ENCODE measurements at places on chromosomes 5 and 9.

GRCh38 chr9:105416840-105417239, 31.0 kb upstream of the FSD1L start:
- no peak for DNase-seq

- no peak for DNase-seq
These were observed 25.3 kb upstream of the ENHO start for GRCh38 chr9:34547960-34548611.

GRCh38 chr9:19937121-19937520, 148.3 kb upstream of the SLC24A2 start:
- no peak for DNase-seq

GRCh38 chr9:126081746-126082145, 244.9 kb upstream of the MVB12B start:
- no peak for DNase-seq

DNA sequence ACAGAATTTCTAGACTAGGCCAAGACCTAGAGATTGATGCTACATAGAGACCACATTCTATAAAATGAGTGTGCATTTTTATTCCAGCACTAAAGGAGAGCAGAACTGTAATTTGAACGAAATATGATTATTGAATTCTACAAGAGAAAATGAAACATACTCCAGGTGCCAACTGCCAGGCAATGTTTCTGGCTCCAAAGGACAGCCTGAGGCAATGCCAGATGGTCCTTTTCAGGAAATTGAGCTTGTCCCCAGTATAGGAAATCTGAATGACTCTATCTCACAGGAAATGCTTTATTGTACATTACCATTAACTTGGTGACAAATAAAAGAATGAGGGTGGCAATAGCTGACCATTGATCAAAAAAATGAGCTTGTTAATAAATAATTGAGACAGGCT, 28.8 kb upstream of the RASGRF2 start:
- no peak for DNase-seq

- DNase-seq = no peak
These were observed 51.0 kb upstream of the APC start for GRCh38 chr5:112686675-112687074.

DNA sequence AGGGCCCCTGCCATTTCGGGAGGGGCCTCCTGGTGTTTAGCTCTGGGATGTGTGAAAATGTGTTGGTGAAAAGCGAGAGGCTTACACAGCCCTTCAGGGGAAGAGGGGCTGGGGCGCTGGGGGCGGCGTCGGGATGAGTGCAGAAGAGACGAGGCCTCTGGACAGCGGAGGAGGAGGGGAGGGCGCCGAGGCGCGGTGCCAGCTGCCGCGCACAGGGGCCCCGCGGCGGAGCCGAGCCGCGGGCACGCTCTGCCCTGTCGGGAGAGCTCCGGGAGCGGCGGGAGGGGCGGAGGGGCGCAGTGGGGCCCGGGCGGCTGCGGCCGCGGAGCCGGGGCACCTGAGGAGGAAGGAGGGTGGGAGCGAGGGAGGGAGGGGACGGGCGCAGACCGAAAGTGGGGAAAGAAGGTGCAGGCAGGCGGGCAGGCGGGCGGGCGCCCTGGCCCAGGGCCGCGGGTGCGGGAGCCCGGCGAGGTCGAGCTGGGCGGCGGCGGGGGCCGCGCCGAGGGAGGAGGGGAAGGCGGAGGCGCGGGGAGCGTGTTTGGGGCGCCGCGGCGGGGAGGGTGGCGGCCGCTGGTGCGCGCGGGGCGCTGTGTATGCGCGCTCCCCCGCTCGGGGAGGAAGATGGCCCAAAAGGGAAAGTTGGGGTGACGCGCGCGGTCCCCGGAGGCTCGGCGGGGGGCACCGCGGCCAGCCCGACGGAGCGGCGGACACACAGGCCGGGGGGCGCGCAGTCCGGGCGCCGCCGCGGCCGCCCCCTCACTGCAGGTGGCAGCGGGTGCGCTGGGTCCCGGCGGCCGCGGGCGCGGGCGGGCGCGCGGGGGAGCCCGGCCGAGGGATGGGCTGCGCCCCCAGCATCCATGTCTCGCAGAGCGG, at the start of gene PDE8B:
TSS of gene PDE8B (plus strand) at position 590 of the 873 bp plus-strand sequence. CDS start at position 836, 246 bp downstream.
- no peak for DNase-seq

- DNase-seq = no peak
These were observed 141.7 kb downstream of the ADGRV1 start for GRCh38 chr5:90700299-90700698.

DNA sequence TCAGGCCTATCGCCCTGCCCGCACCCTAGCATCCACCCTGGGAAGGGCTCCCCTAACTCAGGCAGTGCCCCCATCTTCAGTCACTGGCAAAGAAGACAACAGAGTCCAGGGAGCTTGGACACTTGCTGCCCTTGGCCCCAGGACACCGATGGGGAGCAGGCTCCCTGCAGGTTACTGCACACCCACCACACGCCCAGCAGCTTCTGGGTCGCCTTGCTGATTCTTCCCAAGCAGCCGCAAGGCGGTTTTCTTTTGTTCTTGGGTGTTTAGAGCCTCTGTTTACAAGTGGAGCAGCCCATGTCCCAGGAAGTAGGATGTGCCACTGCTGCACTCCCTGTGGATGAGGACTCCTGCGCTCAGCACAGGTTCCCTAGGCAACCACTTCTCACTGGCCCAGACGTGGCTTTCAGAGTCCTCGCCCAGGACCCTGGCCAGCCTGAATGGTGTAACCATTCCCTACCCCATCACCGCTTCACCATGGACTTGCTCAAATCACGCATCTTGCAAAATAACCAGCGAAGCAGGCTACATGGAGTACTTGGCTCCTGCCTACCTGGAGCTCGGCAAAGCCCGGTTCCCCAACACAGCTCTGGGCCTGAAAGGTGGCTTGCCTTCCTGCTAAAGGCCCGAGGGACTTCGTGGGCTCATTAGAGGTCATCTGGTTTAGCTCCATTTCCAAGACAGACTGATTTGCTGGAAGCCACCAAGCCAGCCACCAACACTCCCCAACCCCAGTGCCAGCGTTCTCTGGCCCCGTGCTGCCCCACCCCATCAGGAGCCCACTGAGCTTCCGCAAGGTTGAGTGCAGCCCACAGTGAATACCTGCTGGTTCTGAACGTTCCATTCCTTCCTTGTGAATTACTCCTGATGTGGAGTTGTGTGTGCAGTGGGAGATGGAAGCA, 60.0 kb downstream of the PSMB7 start:
- no peak for DNase-seq

DNA sequence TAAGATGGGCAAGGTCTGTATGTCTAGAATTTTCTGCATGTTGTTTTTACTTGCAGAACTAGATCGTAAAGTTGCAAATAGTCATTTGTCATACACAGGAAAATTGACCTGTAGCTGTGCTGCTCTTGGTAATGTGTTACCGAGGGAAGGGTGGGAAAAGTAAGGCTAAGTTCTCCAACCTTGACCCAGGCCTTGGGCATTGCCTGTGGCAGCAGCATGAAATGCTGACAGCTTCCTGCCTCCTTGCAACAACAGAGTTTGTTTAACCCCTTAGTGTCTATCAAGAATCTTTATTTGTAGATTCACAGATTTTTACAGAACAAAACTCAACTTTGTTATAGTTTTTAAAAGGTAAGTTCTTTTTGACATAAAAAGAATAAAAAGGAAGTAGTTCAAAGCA, 48.3 kb downstream of the ERCC6L2 start:
- DNase-seq = no peak

DNA sequence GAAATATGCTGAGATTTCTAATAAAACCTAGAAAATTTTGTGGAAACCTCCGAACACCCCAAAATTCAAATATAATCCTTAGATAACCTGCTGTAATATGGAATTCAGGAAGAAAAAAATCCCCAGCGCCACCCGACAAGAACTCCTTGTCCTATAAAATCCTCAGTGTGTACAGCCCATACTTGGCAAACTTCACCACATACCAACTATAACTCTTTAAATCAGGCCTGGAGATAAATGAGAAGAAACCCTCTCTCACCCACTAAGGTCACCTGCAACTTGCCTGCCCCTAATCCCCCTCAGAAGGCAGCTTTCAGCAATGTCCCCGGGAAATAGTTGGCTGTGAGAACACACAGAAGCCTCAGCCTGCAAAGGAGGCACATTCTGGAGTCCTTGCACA, 90.5 kb downstream of the SH3TC2 start:
- DNase-seq = no peak

DNA sequence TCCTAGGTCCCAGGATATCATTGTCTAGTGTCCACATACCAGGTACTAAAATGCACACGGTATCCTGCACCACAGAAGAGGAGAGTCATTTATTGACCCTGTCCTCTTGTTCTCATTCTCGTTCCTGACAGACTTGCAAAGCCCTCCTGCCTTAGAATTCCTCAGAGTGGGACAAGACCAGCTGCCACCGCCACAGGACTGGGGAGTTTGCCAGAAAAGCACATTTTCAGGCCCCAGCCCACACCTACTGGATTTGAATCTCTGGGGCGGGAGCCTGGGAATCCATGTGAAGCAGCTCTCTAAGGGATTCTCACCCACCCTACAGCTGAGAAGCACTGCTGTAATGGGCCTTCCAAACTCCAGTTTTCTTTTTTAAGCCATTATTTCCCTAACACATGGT, 68.0 kb upstream of the FANCC start:
- DNase-seq = no peak

- no peak for DNase-seq
These were observed 1158.0 kb downstream of the MAT2B start for GRCh38 chr5:164663198-164663989.

DNA sequence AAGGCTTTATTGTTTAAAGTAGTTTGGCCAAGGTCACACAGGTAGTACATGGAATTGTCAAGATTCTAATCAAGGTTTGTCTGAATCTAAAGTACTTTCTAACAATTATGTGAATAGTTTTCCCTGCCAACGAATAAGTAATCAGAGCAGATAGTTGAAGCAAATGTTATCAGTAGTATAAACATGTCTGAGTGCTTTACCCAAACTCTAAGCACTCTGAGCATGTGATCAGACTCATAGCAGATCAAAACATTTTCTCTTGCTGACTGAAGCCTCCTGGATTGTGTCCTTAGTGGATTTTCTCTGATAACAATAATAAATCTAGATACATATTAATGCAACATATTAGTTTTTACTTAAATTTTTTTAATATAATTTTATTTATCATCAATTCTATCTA, 995.0 kb downstream of the EFNA5 start:
- DNase-seq = no peak

GRCh38 chr5:124318661-124319060, 427.8 kb downstream of the ZNF608 start:
- no peak for DNase-seq

GRCh38 chr9:83505282-83505681, 32.9 kb downstream of the FRMD3 start:
- DNase-seq = no peak

- no peak for DNase-seq
These were observed 131.2 kb downstream of the HTR4 start for GRCh38 chr5:148523139-148523538.

GRCh38 chr9:137056739-137057415, 3.0 kb upstream of the ENTPD2 start:
- DNase-seq = no peak

GRCh38 chr5:138610918-138611677, 35.9 kb upstream of the HSPA9 start:
- DNase-seq = no peak

GRCh38 chr9:93031629-93032430, 26.7 kb upstream of the SUSD3 start:
- DNase-seq = no peak

- DNase-seq = no peak
These were observed 62.7 kb downstream of the ANKRD33B start for GRCh38 chr5:10626473-10627013.

DNA sequence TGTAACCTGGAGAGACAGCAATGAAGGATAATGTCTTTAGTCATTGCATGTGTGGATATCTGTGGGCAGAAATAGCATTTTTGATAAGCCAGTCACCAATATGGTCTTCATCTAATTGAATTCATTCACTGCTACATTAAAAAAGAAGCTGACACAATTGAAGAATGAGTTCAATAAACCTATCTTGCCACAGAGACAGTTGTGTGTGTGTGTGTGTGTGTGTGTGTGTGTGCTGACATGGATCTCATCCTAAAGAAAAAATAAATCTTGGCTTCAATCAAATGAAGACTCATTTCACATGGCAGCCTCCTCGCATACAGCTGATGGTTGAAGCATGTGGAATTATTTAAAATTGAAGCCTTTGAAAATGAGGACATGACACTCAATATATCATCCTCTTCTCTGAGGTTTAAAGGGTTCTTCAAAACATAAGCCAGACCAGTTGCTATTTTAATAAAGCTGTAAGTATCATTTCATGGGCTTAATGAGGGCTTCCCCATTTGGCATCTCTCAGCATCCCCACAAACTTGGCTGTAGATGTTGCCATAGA, 118.5 kb upstream of the PTPN3 start:
- DNase-seq = no peak

DNA sequence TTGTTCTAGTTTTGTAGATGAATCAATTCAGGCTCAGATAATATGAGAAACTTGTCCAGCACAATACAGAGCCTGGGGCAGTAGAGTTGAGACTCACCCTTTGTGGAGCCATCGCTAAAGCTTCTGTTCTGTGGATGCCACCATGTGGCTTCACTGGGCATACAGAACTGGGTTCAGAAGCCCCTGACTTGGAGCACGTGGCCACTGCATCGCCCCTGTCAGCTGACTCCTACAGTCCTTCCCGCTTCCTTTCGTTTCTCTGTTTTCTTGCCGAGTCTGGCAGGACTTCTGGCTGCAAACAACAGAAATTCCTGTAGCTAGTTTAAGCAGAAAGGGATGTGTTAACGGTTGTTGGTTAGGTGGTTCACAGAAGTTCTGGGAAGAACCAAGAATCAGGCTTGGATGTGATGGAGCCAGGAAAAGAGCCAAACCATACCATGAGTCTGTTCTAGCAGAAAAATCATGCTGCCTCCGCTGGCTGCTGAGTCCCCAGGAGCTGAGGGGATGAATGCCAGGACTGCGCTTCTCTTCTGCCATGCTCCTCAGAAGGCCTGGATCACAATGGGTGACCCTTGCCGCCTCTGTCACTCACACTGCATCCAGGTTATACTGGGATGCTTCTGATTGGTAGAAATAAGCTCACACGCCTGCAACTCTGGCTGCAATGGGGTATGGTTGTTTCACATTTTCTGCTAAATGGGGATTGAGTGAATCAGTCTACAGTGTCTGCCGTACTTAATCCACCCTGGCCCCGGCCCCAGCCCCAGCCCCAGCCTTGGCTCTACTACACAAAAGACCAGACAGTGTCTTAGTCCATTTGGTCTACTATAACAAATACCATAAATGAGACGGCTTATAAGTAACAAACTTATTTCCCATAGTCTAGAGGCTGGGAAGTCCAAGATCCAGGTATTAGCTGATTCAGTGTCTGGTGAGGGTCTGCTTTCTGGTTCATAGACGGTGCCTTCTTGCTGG, 262.5 kb downstream of the GOLPH3 start:
- DNase-seq = no peak

DNA sequence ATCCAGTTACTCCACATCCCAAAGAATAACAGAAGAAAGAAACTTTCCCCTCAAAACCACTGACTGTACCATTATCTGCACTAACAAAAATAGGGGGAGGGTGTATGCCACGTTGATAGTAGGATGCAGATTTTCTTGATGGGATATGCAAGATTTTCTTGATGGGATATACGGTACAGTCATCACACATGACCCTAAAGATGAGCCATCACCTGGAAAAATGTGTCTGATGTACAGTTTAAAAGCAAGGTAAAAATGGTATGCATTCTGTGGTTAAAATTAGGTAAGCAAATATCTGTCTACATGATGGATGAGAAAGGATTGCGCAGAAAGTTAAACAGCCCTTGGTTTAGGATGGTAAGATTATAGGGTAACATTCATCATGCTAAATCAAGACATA, 8.6 kb downstream of the COL23A1 start:
- no peak for DNase-seq

- DNase-seq = no peak
These were observed 9.4 kb upstream of the CARD19 start for GRCh38 chr9:93086447-93087224.
